ENCODE measurements at places on chromosomes 13 and 19. TPM values are rescaled to one million over a fixed set of nuclear protein-coding genes. Genes with fewer than 3 reads are reported as not detected.
A peak's percentile ranks its signal among the peaks of the same experiment; 100 is the strongest.

DNA sequence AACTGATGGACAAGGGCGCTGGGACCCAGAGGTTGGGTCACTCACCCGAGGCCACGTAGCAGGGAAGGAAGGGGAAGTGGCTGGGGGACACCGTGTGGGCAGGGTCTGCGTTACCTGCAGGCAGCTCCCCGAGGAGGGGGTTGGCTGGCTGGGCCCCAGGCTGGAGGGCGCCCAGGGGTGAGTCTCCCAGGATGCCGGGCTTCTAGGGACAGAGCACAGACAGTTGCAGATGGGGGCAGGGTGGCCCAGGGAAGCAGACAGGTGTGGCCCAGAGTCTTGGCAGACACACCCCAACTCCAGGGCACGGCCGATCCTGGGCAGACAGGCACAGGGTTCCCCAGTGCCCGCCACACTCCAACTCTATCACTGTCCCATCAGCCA is 5.6 kb upstream of the FDX2 start:
- no peak for DNase-seq

- no peak for DNase-seq
Measured at GRCh38 chr13:73278186-73278585, 219.4 kb downstream of the KLF5 start.

DNA sequence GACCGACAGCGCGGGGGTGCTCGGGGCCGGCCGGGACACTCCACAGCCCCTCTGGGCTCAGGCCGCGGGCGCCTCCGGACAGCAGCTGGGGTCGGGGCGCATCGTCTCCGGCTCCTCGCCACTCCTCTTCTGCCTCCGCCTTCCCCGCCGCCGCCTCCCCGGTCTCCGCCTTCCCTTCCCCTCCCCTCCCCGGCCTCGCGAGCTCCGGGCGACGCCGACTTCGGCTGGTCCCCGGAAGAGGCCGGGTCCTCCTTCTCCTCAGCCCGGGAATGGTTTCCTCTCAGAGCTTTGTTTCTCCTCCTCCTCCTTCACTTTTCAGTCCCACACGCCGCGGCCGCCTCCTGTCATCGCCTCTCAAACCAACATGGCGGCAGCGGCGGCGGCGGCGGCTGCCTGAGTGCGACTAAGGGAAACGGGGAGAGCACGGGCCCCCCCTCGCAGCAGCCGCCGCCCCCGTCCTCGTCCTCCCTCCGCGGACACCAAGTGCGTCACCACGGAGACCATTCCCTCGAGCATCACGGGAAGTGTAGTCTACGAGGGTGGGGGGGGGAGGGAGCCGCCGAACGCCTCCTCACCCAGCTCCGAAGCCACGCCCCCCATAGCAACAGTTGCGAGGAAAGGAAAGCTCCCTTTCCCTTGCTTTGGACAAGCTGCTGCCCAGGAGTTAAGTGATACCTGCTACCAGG is at the start of gene UBL3:
Gene UBL3 (minus strand): TSS at position 405 of the 686 bp plus-strand sequence. CDS start 1,079 bp downstream, outside the sequence.
- DNase-seq = peak; percentile 94

GRCh38 chr13:89584058-89584620 is 1763.3 kb upstream of the MIR17HG start:
- DNase-seq = no peak

- DNase-seq = no peak
Measured at GRCh38 chr13:109026266-109026665, 396.9 kb downstream of the MYO16 start.

- no peak for DNase-seq
Measured at GRCh38 chr13:66723576-66723975, 506.6 kb downstream of the PCDH9 start.

GRCh38 chr19:47428177-47428894 is 9.0 kb upstream of the MEIS3 start:
- peak; percentile 99 for DNase-seq

DNA sequence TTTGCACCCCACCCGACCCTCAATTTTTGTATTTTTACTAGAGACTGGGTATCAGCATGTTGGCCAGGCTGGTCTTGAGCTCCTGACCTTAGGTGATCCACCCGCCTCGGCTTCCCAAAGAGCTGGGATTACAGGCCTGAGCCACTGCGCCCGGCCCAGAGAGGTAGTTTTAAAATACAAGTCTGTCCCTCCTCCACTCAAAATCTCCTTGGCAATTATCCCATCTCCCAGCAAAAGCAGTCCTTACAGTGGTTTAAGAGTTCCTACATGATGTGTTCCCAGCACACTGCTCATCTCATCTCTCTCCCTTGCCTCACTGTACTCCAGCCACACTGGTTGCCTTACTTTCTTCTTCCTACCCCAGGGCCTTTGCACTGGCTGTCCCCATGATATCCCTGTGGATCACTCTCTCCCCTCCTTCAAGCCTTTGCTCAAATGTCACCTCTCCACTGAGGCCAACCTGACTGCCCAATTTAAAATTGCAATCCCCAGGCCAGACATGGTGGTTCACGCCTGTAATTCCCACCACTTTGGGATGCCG is 24.3 kb downstream of the LRFN3 start:
- DNase-seq = no peak

DNA sequence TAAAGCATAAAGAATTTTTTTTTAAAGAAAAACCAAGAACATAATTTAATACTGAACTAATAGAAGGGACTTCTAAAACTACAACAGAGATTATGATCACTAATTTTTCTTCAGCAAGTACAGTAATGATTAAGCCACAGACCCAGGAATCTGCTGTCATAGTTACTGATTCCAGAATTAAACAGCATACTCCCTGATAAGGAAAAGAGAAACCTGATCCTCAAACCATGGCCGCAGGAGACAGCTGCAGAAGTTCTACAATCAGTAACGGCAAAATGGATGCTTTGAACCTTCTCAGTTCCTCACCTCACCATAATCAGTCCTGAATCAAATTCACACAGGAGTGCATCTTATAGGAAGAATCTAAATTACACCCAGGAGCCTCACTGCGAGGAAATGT is 939.0 kb upstream of the SLITRK1 start:
- peak; percentile 3 for DNase-seq

GRCh38 chr19:8302357-8302691 is 5.8 kb downstream of the CD320 start:
- DNase-seq = no peak

DNA sequence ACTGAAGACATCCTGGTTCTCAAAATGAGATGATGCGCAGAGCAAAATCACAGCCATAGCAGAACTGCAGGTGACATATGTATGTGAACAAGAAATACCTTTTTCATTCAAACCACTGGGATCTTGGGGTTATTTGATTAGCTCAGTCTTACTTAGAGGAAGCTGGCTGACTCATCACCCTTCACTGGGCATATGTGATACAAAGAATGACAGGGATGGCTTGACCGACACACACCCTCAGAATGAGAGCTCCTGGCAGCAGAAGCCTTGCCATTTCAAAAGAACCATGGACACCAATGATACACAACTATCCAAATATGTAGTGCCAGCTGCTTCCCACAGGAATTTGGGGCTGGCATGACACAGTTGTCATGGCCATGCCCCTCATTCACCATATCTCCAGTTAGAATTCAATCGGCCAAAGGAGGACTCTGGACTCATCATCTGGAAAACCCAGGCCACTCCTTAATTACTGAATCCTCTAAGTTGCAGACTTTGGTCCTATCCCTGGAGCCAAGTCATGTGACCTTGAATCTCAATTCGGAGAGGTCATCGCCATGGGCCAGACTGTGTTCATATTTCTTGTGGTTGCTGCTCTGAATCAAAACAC is 115.8 kb downstream of the KATNAL1 start:
- peak; percentile 76 for DNase-seq

DNA sequence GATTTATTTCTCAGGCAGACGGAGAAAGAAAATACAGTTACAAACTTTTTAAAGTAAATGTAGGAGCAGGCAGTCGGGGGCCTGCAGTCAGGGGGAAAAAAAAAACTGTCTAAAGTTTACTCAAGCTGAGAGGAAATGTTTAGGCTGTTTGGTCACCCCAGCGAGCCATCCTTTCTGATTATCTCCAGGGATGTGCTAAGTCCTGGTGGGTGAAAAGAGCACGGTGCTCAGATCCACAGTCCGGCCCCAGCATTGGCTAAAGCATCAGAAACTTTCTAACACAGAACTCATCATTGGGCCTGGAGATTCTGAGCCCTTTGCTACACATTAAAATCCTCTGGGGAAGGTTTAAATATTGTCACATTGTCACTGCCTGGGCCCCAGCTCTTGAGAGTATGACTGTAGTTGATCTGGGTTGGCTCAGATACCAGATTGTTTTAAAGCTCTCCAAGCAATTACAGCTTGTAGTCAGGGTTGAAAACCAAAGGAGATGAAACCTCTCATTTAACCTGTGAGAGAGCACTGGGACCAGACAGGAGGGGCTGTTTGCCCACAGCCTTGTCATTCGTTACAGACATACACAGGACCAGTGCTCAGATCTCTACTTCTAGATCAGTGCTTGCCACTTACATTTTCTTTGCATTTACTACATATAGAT is 131.1 kb upstream of the HTR2A start:
- no peak for DNase-seq

DNA sequence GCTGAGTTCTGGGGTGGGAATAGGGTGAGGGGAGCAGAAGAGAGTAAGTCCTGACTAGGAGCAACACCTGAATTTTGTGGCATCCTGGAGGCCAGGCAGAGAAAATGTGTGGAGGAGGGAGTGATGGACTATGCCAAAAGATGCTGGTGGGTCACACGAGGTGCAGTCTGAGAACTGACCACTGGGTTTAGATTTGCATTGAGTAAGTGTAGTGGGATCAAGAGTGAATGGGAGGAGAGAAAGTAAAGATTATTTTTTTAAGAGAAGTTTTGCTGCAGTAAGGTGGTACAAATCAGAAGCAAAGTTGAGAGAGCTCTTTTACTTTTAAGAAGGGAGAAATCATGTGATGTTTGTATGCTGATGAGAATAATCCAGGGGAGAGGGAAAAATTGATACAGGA is 405.1 kb downstream of the DLEU7 start:
- no peak for DNase-seq

DNA sequence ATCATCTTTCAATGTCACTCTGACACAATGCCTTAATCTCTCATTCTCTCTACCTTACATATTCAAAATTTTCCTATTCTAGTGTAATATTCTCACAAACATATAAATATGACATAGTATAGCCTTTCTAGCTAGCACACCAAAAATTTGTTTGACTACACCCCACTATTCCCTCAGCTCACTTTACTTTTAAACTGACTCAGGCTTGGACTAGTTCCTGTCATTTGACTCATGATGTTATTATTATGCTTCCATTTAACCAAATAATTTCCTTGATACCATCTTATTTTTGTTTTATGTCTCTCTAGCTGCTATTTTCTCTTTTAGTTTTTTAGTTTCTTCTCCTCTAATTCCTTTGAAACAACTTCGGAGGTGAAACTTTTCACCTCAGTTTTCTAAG is 1745.6 kb upstream of the PCDH20 start:
- peak; percentile 1 for DNase-seq

- DNase-seq = no peak
Measured at GRCh38 chr19:13537454-13537853, 31.2 kb upstream of the CACNA1A start.

GRCh38 chr19:30428092-30428680 is 56.0 kb downstream of the ZNF536 start:
- no peak for DNase-seq

- DNase-seq = peak; percentile 49
Measured at GRCh38 chr13:29496241-29496712, 99.2 kb downstream of the SLC7A1 start.

- peak; percentile 37 for DNase-seq
Measured at GRCh38 chr19:8626842-8627241, 3.6 kb upstream of the NFILZ start.

- peak; percentile 15 for DNase-seq
Measured at GRCh38 chr19:15532779-15533521, 24.6 kb downstream of the CYP4F22 start.

Gene UHRF1
- 60.1 TPM for total RNA-seq

Gene CYP4F8
- total RNA-seq = not detected

Gene LACC1
- 3.4 TPM for total RNA-seq

Gene OR7G1
- total RNA-seq = not detected

Gene CLEC17A
- total RNA-seq = not detected

Gene SHISA7
- total RNA-seq = not detected

Gene KCNRG
- total RNA-seq = 0.17 TPM

Gene ATP8A2
- 0.47 TPM for total RNA-seq

Gene CEACAM3
- total RNA-seq = not detected

Gene PCSK4
- total RNA-seq = not detected
